ENCODE measurements at places on chromosomes 2 and 18. TPM values are rescaled to one million over a fixed set of nuclear protein-coding genes. Genes with fewer than 3 reads are reported as not detected.

GRCh38 chr2:156311976-156312375 is 20.5 kb downstream of the NR4A2 start:
- no peaks in the 10 kb centered on the region for H3K36me3 ChIP-seq
- no peaks in the 10 kb centered on the region for H3K4me1 ChIP-seq
- no peak overlapping the region for H3K4me3 ChIP-seq
- no peak overlapping the region for H3K27ac ChIP-seq
- no peaks in the 10 kb centered on the region for H3K27me3 ChIP-seq

EDAR gene
- not detected for total RNA-seq

GRCh38 chr18:80009661-80010550 is 21.5 kb upstream of the TXNL4A start:
- H3K4me1 ChIP-seq, result peaks cover 4% of the 10 kb centered on the region
- DNase-seq, result peak; percentile 77
- H3K36me3 ChIP-seq, result no peaks in the 10 kb centered on the region
- H3K4me3 ChIP-seq, result peak overlapping the region; percentile 36
- no peaks in the 10 kb centered on the region for H3K27me3 ChIP-seq

DNA sequence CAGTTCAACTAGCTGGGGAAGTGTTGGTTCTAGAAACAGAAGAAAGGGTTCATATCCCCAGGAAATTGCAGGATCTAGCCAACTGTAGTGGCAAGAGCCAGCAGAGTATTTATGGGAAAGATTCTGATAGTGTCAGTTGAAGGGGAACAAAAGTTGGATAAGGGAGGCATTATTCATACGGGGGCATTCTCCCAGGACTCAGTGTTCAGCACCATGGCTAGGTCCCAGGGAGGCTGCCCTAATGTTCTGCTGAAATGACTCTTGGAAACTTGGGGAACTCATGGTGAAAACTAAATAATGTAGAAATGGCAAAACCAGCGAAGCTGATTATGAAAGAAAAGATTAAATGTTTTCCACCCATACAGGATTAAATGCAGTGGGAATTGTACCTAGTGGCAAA is 543.7 kb downstream of the TRIB2 start:
- H3K27ac ChIP-seq, result no peak overlapping the region
- no peaks in the 10 kb centered on the region for H3K4me1 ChIP-seq
- H3K4me3 ChIP-seq, result no peak overlapping the region
- no peaks in the 10 kb centered on the region for H3K27me3 ChIP-seq
- DNase-seq, result no peak

PROKR1 gene
- total RNA-seq, result not detected

DNA sequence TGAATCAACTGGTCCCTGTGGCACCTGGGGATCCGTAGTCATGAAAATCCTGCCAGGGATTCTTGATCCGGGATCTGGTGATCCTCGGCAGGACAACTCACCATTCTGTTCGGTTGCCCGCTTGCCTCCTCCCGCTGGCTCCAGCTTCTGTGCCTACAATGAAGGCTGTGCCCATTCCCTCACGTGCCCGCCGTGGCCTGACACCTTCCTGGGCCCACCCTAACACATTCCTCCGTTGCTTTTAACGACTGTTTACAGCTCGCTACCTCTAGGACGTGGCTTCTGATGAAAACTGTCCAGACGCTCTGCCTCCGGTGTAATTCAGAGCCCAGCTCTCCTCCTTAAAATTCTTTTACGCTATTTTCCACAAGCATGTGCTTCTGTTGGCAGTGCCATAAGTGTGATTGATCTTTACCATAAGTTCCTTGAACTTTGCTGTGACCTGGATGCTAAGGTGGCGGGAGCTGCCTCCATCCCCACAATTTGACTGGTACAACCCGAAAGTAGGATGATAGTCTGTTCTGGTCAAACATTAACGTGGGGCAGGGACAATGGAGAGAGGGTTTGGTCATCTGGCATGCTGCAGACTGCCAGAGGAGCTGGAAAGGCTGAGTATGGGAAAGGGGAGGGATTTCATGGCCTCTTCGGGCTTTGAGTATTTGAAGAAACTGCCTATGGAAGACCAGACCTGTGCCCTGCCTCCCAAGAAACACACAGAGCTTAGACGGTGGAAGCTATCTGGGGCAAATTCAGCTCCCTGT is 206.8 kb upstream of the TNP1 start:
- H3K27ac ChIP-seq, result no peak overlapping the region
- no peaks in the 10 kb centered on the region for H3K4me1 ChIP-seq
- no peak for DNase-seq
- H3K4me3 ChIP-seq, result no peak overlapping the region
- no peaks in the 10 kb centered on the region for H3K36me3 ChIP-seq
- H3K27me3 ChIP-seq, result no peaks in the 10 kb centered on the region

ABCB11 gene
- not detected for total RNA-seq

ONECUT2 gene
- not detected for total RNA-seq

CCDC142 gene
- total RNA-seq, result 31.5 TPM

BOLL gene
- total RNA-seq, result not detected

OBSL1 gene
- 88.7 TPM for total RNA-seq

DNA sequence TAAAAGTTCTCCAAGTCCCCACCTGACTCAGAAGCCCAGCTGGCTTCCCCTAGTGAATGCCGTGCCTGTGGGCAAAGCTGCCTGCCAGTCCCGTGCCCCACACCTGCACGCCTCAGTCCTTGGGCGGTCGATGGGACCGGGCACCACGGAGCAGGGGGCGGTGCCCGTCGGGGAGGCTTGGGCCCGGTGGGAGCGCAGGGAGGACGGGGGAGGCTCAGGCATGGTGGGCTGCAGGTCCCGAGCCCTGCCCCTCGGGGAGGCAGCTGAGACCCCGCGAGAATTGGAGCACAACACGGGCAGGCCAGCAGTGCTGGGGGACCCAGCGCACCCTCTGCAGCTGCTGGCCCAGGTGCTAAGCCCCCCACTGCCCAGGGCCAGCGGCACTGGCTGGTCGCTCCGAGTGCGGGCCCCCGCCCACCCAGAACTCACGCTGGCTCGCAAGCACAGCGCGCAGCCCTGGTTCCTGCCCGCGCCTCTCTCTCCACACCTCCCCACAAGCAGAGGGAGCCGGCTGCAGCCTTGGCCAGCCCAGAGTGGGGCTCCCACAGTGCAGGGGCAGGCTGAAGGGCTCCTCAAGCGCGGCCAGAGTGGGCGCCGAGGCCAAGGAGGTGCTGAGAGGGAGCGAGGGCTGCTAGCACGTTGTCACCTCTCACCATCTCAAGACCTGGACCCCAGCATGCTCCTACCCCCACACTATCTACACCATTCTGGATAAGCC is 215.5 kb downstream of the TNS1 start:
- no peak overlapping the region for H3K4me3 ChIP-seq
- DNase-seq, result no peak
- H3K27ac ChIP-seq, result no peak overlapping the region
- H3K36me3 ChIP-seq, result peaks cover 24% of the 10 kb centered on the region

- no peaks in the 10 kb centered on the region for H3K36me3 ChIP-seq
- H3K4me1 ChIP-seq, result peaks cover 3% of the 10 kb centered on the region
- DNase-seq, result no peak
- no peaks in the 10 kb centered on the region for H3K27me3 ChIP-seq
Observed at GRCh38 chr2:70558195-70558808, 4.7 kb upstream of the TGFA start.

DNA sequence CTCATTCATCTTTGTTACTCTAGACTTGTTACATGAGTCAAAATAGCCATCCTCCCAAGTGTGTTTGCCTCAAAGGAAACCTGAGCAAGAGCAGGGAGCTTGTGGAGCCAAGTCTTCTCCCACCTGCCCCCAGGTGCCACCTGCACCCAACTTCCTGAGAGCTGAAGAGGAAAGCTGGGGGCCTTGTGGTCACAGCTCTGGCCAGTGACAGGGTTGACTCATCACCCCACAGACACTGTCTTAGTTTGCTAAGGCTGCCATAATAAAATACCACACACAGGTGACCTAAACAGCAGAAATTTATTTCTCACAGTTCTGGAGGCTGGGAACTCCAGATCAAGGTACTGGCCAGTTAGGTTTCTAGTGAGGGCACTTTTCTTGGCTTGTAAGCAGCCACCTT is 99.6 kb downstream of the TPGS2 start:
- peaks cover 6% of the 10 kb centered on the region for H3K4me1 ChIP-seq
- no peak overlapping the region for H3K27ac ChIP-seq
- no peak overlapping the region for H3K4me3 ChIP-seq
- H3K27me3 ChIP-seq, result no peaks in the 10 kb centered on the region

GYPC gene
- 123 TPM for total RNA-seq

RIT2 gene
- total RNA-seq, result not detected

DOK6 gene
- total RNA-seq, result 2.1 TPM
